ENCODE measurements at places on chromosomes 5 and 9. TPM values are rescaled to one million over a fixed set of nuclear protein-coding genes. Genes with fewer than 3 reads are reported as not detected.

The KCNIP1 gene
- 18.2 TPM for total RNA-seq

The SARDH gene
- 4.2 TPM for total RNA-seq

The MAN2A1 gene
- 41.9 TPM for total RNA-seq

- DNase-seq, result no peak
Measured at GRCh38 chr5:144328494-144328893, 157.8 kb downstream of the KCTD16 start.

DNA sequence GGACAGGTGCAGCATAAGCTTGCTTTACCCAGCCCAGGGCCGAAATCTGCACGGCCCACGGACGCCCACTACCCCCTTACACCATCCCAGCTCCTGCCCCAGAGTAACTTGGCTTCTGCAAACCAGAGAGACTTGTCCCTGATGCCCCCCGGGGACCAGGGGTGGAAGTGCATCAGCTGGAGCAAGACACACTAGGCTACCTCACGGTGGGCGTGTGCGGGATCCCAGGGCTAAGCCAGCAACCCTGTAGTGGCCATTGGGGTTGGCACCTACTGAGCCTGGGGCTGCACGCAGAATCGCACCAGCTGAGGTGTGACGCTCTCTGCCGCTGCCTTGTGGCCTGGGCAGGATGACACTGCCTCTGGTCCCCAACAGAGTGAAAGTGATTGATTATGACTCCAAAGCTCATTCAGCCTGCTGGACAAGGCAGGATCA lies 6.1 kb upstream of the ZNF79 start:
- no peak for DNase-seq

GRCh38 chr5:6412811-6413210 lies 34.5 kb upstream of the MED10 start:
- no peak for DNase-seq

GRCh38 chr5:60578315-60578714 lies 121.7 kb downstream of the DEPDC1B start:
- DNase-seq, result no peak

DNA sequence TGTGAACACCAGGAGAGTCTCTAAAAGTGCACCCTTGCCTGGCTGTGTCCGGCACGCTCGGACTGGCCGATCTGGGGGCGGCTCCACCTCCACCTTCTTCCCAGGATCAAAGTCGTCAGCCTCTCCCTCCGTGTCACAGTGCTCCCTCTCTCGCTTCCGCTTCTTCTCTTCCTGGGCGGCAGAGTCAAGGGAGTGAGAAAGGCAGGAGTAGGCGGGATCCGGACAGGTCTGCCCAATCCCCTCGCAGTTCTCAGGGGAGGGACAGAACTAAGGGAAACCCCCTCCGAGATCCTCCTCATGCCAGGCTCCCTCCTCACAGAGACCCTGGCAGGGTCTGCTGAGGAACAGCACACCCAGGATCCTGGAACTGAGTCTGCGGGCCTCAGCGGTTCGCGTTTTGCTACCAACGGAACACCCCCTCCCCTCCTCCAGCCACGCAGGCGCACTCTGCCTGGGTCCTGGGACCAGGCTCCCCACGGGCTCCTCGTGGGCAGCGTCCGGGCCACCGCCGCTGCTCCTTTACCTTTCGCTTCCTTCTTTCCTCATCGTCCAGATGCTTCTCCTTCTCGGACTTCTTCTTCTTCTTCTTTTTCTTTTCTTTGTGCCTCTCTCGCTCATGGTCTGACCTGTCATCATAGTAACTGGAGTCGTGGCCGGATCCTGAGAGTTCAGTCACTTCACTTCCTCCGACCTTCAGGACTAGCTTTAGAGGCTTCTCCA lies 1.3 kb downstream of the BRD9 start:
- DNase-seq, result no peak
